ENCODE measurements at places on chromosomes 1 and 21.

GRCh38 chr1:99992760-99993467, 23.1 kb downstream of the SLC35A3 start:
- no peak for DNase-seq

- no peak for DNase-seq
These were observed 50.3 kb upstream of the USP1 start for GRCh38 chr1:62386351-62387121.

DNA sequence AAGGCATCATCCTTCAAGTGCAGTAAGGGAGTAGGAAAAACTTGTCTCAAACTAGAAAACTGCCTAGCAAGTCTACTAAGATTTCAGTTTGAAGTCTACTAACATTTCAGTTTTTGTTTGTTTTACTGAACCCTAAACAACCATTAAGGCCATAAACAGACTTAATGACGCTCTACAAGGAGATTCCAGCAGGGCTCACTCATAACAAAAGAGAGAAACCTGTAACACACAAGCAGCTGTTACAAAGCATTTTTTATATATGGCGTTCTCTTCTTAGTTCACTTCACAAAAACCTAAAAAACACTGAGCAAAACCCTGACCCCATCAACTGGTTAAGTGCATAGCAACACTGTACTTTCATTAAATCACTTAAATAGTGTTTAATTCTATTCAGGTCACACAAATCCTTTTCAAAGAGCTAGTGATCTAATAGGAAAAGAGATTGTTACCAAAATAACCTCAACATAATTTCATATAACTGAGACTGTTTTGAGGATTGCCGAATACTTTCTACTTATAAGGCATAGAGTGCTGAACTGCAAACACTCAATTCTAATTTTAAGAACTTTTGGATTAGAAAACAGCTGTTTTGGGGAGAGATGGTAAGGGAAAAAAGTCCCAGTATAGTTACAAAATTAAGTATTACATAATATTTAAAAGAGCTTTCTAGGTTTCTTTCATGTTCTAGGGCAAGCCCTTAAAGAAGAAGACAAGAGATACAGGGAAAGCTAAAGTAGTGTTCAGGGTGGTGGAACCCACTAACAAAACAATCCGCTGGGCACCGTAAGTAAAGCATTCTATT, 1.4 kb downstream of the B3GALNT2 start:
- no peak for DNase-seq

- DNase-seq: no peak
These were observed 17.5 kb downstream of the TRABD2B start for GRCh38 chr1:47979724-47980123.

DNA sequence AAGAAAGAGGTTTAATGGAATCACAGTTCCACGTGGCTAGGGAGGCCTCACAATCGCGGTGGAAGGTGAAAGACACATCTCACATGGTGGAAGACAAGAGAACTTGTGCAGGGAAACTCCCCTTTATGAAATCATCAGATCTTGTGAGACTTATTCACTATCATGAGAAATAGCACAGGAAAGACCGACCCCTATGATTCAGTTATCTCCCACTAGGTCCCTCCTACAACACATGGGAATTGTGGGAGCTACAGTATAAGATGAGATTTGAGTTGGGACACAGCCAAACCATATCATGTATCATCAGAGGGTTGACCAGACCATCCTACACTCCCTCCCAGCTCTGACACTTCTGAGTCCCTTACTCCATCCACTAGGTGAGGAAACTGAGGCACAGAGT, 143.9 kb upstream of the KLHDC7A start:
- no peak for DNase-seq

DNA sequence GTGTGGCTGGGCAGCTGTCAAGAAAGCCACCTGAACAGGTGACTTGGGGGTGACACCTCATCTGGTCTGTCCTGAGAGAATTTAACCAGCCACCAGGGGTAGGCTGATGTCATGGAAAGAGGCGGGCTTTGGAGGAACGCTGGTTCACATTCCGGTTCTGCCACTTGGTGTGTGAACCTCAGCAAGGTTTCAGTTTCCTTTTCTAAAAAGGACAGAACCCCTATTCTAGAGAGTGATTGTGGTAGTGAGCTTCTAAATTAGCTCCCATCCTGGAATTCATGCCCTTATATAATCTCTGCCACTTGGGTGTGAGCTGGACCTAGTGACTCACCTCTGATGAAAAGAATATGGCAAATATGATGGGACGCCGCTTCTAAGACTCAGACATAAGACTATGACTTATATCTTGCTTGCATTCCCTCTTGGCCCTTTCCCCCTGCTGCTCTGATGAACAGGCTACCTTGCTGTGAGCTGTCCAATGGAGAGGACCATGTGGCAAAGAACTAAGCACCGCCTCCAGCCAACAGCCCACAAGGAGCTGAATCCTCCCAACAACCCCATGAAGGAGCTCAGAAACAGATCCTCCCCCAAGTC, 332.1 kb downstream of the RRAGC start:
- DNase-seq: no peak

- DNase-seq: no peak
These were observed 67.1 kb downstream of the FAAP20 start for GRCh38 chr1:2127187-2128145.

DNA sequence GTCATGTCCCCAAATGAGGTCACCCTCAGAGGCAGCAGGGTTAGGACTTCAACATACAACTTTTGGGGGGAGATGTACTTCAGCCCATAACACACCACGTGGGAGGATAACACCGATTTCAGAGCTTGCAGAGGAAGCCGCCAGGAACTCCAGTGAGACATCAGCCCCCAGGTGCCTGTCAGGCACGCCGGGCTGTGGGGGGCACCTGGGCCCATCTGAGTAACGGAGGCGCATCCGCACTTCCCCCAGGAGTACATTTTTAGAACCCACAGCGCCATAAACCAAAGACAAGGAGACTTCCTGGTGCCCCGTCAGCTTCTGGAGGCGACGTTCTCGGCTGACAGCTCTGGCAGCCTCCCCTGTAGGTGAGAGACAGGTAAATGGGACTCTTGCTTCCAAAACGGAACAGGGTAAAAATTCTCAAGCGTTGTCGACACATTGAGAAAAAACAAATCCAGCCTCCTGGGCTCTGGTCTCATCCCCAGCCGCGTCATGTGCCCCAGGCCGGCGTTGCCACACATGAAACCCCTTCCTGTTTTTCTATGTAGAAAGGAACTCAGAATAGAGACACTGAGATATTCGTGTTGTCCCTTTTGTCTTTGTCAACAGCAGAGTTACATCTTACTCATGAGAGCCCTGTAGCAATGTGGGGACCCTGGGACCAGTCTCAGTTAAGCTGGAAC, 93.3 kb downstream of the PDE9A start:
- peak; percentile 30 for DNase-seq

- DNase-seq: no peak
These were observed 121.9 kb downstream of the CAMTA1 start for GRCh38 chr1:6907201-6907600.

DNA sequence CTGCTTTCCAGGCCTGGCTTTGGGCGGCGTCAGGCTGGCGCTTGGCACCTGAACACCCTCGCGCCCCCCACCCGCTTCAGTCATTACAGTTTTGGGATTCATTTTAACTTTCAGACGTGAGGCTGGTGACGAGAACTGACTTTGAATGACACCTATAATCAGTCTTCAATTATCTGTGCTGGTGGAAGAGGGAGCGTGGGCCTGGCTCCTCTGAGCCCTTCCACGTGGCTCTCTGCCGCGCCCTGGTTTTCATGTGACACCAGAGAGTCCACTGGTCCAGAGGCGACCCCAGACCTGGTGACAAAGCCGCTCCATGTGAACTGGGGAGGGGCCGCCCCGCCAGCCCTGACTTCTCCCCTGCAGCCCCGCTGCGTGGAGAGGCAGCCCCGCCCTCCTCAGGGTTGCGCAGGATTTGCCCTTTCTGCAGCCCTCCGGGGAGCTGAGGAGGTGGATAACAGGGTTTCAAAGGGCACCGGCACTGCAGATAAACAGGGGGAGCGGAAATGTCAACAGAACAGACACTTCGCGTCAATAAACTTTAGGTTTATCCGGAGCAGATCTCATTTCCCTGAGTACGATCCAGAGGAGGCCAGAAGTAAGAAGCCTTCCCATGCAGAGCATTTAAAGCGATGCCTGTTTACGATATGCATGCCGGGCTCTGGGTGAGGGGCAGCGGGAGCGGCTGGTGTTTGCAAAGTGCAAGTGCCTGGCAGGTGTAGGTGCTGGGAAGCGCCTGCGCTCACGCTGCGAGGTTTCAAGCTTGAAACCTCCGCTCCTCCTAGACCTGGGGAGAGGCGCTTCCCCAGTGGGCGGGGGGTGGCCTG, 56.4 kb downstream of the AJAP1 start:
- no peak for DNase-seq

GRCh38 chr1:10909697-10910680, 102.5 kb upstream of the TARDBP start:
- peak; percentile 24 for DNase-seq

GRCh38 chr1:225467193-225468020, 39.6 kb upstream of the LBR start:
- DNase-seq: peak; percentile 91

- no peak for DNase-seq
These were observed 279.8 kb upstream of the VAMP3 start for GRCh38 chr1:7491109-7491817.

- no peak for DNase-seq
These were observed 72.3 kb downstream of the HUNK start for GRCh38 chr21:31945141-31945540.

- DNase-seq: no peak
These were observed 71.5 kb downstream of the ROR1 start for GRCh38 chr1:63845346-63845745.

DNA sequence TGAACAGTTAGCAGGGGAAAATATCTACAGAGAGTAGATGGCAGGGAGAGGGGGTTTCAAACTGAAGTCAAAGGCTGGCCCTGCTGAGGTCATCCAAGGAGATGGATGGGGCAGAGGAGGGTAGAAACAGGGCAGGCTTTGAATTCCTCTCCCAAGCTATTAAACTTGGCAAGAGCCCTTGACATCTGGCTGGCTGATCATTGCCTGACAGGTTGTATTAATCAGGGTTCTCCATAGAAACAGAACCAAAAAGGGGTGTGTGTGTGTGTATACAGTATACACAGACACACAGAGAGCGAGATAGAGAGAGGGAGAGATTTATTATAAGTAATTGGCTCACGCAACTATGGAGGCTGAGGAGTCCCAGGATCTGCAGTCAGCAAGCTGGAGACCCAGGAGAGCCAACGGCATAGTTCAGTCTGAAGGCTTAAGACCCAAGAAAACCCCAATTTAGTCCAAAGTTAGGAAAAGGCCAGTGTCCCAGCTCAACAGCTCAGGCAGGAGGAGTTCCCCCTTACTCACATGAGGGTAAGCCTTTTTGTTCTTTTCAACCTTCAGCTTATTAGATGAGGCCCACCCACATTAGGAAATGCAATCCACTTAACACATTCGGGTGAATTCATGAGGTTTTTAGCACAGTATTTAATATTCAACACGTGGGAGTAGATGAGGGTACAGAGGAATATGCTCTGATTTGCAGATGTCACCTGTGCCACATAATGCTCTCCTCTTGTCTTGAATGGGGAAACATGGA, 46.7 kb upstream of the HAO2 start:
- no peak for DNase-seq

GRCh38 chr1:22862752-22863151, 109.9 kb downstream of the LACTBL1 start:
- DNase-seq: no peak
